Naive thymus-derived CD8-positive, alpha-beta T cell (primary cell): ENCODE measurements at places on chromosomes 5 and 9. TPM values are rescaled to one million over a fixed set of nuclear protein-coding genes. Genes with fewer than 3 reads are reported as not detected.

The NIPSNAP3A gene
- 11.2 TPM for total RNA-seq

The TRIM32 gene
- total RNA-seq, result 15.9 TPM

The IFNA16 gene
- total RNA-seq, result not detected

The ERAP2 gene
- total RNA-seq, result 82.9 TPM

The THOC3 gene
- 45.6 TPM for total RNA-seq

The MLANA gene
- total RNA-seq, result not detected

The EPB41L4A gene
- total RNA-seq, result 0.30 TPM

The NELFB gene
- 45.9 TPM for total RNA-seq

The GRXCR2 gene
- total RNA-seq, result not detected

The FRRS1L gene
- not detected for total RNA-seq

The PTPRD gene
- total RNA-seq, result not detected
